ENCODE measurements at places on chromosomes 7 and 10. TPM values are rescaled to one million over a fixed set of nuclear protein-coding genes. Genes with fewer than 3 reads are reported as not detected.

DNA sequence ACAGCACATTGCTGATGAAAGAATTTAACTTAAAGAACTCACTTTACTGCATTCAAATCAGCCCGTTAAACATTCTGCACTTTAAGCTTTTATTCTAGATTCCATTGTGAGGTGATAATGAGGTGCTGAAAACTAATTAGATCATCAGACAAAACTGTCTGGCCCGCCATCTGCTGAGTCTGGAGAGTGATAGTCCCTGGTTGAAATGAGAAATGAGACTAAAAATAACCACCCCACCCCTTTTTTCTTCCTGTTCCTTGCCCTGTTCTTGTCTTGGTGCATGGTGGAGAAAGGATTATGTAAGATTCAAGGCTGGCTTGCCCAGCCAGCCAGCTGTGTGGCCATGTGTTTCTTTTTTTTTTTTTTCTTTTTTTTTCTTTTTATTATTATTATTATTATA, 277.0 kb upstream of the COBL start:
- H3K27ac ChIP-seq = no peak overlapping the region
- no peaks in the 10 kb centered on the region for H3K36me3 ChIP-seq
- H3K4me3 ChIP-seq = no peak overlapping the region
- no peaks in the 10 kb centered on the region for H3K4me1 ChIP-seq
- DNase-seq = no peak

DNA sequence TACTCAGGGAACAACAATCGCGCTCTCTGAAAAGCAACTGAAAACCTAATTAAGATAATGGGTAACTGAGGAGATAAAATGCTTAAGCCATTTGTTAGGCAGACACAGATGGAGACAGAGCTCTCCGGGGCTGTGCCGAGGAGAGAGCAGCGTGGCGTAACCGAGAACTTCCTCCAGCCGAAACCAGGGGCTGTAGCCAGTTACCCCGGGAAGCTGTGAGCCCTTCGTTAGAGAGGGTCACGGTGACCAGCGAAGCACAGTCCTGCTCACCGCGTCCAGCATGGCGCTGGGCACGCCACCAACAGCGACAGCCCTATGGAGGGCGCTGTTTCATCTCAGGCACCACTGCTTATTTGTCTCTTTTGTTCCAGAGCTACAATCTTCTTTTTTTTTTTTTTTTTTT, 16.1 kb downstream of the PAPOLB start:
- no peaks in the 10 kb centered on the region for H3K4me1 ChIP-seq
- DNase-seq = no peak
- H3K36me3 ChIP-seq = no peaks in the 10 kb centered on the region
- no peak overlapping the region for H3K27ac ChIP-seq

DNA sequence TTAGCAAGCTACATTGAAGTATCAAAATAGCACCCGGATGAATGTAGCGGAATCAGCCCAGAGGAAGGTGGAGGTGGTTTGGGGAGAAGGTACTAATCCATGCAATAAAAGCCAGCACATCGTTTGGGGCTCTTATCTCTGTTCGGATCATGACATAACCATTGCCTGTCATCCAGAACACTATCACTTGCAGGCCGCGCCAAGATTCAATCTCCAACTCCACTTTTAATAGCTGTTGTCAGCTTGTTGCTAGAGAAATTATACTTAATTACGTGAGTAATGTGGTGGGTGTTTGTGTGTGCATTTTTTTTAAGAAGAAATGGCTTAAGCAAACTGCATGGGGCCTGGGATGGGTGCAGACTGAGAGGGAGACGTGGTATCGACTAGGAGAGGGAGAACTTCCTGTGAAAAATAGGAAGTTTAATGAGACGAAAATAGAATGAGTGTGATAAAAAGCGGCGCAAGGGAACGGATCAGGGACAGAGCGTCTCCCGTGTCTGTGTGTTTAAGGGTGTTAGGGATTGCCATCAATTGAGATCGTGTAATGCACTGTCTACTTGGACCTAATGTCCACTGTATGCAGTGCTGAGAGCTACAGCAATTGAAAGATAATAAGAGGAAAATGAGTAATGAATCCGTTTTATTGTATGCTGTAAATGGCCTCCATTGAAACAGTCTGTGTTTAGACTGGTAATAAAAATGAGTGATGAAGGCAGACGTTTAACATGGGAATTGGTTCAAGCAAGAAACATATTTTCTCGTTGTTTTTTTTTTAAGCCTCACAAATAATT, 27.6 kb upstream of the SFMBT2 start:
- peaks cover 5% of the 10 kb centered on the region for H3K27me3 ChIP-seq
- no peak for DNase-seq
- no peak overlapping the region for H3K27ac ChIP-seq
- H3K4me3 ChIP-seq = no peak overlapping the region
- H3K4me1 ChIP-seq = peaks cover 14% of the 10 kb centered on the region

DNA sequence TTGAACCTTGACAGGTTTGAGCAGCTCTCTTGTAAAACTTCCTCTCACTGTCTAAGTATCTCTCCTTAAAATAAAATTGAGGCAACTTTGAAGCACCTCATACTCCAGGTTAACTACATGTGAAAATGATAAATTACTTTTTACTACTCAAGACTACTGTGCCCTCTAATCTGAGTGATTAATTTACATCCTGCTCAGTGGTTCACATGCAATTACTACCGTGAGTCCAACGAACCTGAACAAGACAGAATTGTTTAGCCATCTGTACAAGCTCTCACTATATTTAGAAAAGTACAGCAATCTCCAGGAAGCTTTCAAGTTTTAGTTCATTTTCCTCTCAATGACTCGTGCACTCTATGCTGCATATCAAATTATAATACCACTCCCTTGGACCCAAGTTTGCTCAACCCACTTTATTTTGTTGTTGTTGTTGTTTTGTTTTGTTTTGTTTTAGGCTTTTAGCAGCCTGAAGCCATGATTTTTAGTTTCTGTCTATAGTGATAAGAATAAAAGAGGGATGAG, 21.2 kb downstream of the PDE1C start:
- no peak overlapping the region for H3K4me3 ChIP-seq
- H3K36me3 ChIP-seq = no peaks in the 10 kb centered on the region
- H3K4me1 ChIP-seq = no peaks in the 10 kb centered on the region
- no peak overlapping the region for H3K27ac ChIP-seq

DNA sequence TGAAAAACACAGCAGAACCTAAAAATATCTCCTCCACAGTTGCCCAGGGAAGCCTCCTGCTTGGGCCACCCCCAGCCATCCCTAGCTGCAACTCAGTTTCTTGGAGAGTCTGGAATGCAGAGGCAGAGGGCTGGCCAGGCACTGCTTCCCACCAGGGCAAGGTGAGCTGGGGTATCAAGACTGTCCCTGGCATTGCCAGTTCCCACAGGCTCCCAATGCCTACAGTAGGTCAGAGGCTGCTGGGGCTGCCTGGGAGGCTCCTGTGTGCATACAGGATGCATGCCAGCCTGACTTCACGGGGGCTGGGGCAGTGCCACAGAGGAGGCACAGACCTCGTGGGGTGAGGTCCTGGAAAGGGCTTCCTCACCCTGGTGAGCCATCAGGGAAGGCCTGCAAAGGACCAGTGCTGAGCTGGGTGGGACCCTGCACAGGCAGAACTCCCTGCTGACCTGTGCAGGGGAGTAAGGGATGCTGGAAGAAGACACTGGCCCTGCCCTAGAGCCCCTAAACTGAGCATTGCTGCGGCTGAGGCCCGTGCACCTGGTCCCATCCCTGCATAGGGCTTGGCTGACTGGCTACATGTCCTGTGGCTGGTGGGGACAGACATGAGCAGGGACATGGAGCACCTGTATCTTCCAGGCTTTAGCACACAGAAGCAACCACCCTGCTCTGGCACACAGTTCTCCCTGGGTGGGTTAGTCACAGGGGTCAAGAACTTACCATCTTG, 121.9 kb upstream of the RET start:
- no peak overlapping the region for H3K27ac ChIP-seq
- peaks cover 7% of the 10 kb centered on the region for H3K27me3 ChIP-seq
- H3K4me3 ChIP-seq = no peak overlapping the region
- H3K36me3 ChIP-seq = no peaks in the 10 kb centered on the region

GRCh38 chr7:101133621-101134398, 6.9 kb downstream of the SERPINE1 start:
- DNase-seq = no peak
- no peak overlapping the region for H3K27ac ChIP-seq
- no peak overlapping the region for H3K4me3 ChIP-seq

The SEMA3C gene
- not detected for total RNA-seq

- peaks cover 3% of the 10 kb centered on the region for H3K4me1 ChIP-seq
- peaks cover 3% of the 10 kb centered on the region for H3K36me3 ChIP-seq
- no peak overlapping the region for H3K4me3 ChIP-seq
- DNase-seq = no peak
Observed at GRCh38 chr7:122306320-122307227, 2.0 kb upstream of the FEZF1 start.

GRCh38 chr7:73770002-73770859, at the start of gene CLDN3:
Gene CLDN3 (minus strand): TSS chr7:73770270. CDS start chr7:73770049, 221 bp downstream.
- H3K4me1 ChIP-seq = peaks cover 2% of the 10 kb centered on the region
- no peak within 1 kb of the TSS for H3K4me3 ChIP-seq
- peaks cover 19% of the 10 kb centered on the region for H3K27me3 ChIP-seq
- no peaks in the 10 kb centered on the region for H3K36me3 ChIP-seq
- DNase-seq = peak; percentile 13

DNA sequence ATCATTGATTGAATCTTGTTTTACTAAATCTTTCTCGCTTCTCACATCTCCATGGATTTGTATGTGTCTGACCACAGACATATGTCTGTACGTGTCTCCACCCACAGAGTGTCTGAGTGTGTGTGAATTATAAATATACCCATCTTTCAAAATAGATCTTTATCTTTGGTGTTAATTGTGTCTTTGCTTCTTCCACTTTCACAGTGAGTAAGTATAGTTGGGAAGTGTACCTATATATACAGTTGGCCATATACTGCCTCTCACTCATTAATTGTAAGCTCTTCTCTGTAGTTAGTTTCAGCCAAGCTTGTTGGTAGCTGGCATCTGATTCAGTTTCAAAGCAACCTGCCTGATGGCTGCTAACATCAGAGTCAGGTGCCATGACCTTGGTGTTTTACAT, 18.4 kb downstream of the EEPD1 start:
- no peak overlapping the region for H3K27ac ChIP-seq
- no peak for DNase-seq
- H3K27me3 ChIP-seq = no peaks in the 10 kb centered on the region
- no peaks in the 10 kb centered on the region for H3K36me3 ChIP-seq
- H3K4me3 ChIP-seq = no peak overlapping the region
- peaks cover 8% of the 10 kb centered on the region for H3K4me1 ChIP-seq

- peaks cover 2% of the 10 kb centered on the region for H3K27me3 ChIP-seq
- DNase-seq = no peak
Observed at GRCh38 chr7:3710122-3710521, 409.1 kb downstream of the SDK1 start.

DNA sequence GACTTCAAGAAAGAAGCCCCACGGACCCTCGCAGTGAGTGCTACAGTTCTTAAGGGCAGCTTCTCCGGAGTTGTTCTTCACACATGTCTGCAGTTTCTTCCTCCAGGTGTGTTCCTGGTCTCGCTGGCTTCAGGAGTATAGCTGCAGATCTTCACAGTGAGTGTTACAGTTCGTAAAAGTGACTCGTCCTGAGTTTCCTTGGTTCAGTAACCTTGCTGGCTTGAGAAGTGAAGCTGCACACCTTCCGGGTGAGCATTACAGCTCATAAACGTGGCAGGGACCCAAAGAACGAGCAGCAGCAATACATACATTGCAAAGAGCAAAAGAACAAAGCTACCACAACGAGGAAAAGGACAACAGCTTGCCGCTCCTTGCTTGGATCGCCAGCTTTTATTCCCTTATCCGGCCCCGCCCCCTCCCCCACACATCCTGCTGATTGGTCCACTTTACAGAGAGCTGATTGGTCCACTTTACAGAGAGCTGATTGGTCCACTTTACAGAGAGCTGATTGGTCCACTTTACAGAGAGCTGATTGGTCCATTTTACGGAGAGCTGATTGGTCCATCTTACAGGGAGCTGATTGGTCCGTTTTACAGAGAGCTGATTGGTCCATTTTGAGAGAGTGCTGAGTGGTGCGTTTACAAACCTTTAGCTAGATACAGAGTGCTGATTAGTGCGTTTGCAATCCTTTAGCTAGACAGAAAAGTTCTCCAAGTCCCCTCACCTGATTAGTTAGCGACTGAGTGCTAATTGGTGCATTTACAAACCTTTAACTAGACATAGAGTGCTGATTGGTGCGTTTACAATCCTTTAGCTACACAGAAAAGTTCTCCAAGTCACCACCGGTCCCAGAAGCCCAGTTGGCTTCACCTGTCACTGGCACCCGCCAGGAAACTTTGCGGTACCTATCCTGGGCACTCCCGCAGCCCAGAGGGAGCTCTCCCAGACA, 165.3 kb downstream of the AGMO start:
- H3K27me3 ChIP-seq = no peaks in the 10 kb centered on the region
- no peaks in the 10 kb centered on the region for H3K36me3 ChIP-seq
- no peak overlapping the region for H3K4me3 ChIP-seq
- no peak for DNase-seq
- no peaks in the 10 kb centered on the region for H3K4me1 ChIP-seq
- no peak overlapping the region for H3K27ac ChIP-seq

GRCh38 chr10:125554016-125554703, 128.8 kb downstream of the TEX36 start:
- H3K4me3 ChIP-seq = no peak overlapping the region
- no peaks in the 10 kb centered on the region for H3K36me3 ChIP-seq
- H3K27me3 ChIP-seq = no peaks in the 10 kb centered on the region
- no peaks in the 10 kb centered on the region for H3K4me1 ChIP-seq

GRCh38 chr7:102836191-102836919, 76.4 kb upstream of the LRRC17 start:
- peaks cover 3% of the 10 kb centered on the region for H3K36me3 ChIP-seq
- DNase-seq = no peak
- H3K27ac ChIP-seq = no peak overlapping the region
- no peak overlapping the region for H3K4me3 ChIP-seq

GRCh38 chr10:121910673-121911420, 17.0 kb downstream of the ATE1 start:
- peaks cover 5% of the 10 kb centered on the region for H3K4me1 ChIP-seq
- no peaks in the 10 kb centered on the region for H3K27me3 ChIP-seq
- no peak for DNase-seq
- H3K4me3 ChIP-seq = no peak overlapping the region
- peaks cover 42% of the 10 kb centered on the region for H3K36me3 ChIP-seq

GRCh38 chr10:36437367-36437766, 688.0 kb upstream of the ANKRD30A start:
- H3K27me3 ChIP-seq = no peaks in the 10 kb centered on the region
- H3K4me1 ChIP-seq = no peaks in the 10 kb centered on the region
- DNase-seq = no peak
- no peak overlapping the region for H3K4me3 ChIP-seq

All from activated CD4-positive, alpha-beta T cell treated with anti-CD3 and anti-CD28 coated beads, Interleukin-2, amount 10 ng/mL, durations not matched to agents 7 days and 5 days (primary cell).